ENCODE measurements at places on chromosomes 3 and 15.

DNA sequence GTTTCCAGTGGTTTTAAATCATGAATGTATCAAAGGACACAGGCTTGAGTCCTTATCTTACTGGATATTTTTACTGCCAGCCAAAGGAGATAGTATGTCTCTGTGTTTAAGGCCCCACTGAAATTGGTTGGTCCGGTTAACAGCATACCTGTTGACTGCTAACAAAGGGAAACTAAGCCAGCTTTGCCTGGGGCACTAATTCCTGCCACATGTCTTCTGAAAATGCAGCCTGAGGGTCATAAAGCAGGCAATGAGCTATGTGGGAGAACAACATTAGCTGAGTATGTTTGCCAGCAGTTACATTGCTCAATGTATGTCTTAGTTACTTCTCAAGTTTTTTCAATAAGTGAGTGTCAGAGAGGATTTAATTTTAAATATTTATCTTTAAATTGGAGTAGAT lies 12.4 kb downstream of the PLS1 start:
- no peaks in the 10 kb centered on the region for H3K36me3 ChIP-seq
- DNase-seq: no peak
- H3K4me1 ChIP-seq: no peaks in the 10 kb centered on the region
- no peak overlapping the region for H3K4me3 ChIP-seq
- H3K27me3 ChIP-seq: no peaks in the 10 kb centered on the region
- H3K27ac ChIP-seq: no peak overlapping the region

DNA sequence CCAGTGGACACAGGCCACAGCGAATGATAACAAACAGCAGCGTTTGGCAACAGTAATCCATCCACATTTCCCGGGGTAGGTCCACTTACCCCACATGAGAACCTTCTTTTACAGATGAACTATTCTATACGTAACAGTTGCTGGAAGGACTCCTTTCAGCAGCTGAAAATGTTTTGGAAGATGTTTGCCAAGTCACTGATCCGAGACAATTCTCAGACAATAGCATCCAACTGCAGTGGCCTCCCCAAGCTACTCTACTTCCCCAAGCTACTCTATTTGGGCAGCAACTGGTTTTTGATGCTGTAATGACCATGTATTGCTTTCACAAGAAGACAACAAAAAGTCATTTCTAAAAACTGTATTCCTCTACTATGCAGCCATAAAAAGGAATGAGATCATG lies 87.5 kb downstream of the ADAMTS17 start:
- H3K4me3 ChIP-seq: no peak overlapping the region
- no peaks in the 10 kb centered on the region for H3K27me3 ChIP-seq
- no peak for DNase-seq
- peaks cover 10% of the 10 kb centered on the region for H3K36me3 ChIP-seq
- H3K27ac ChIP-seq: no peak overlapping the region
- H3K4me1 ChIP-seq: no peaks in the 10 kb centered on the region

GRCh38 chr15:99431661-99432091 lies 134.1 kb upstream of the MEF2A start:
- H3K27me3 ChIP-seq: no peaks in the 10 kb centered on the region
- H3K36me3 ChIP-seq: no peaks in the 10 kb centered on the region
- H3K27ac ChIP-seq: no peak overlapping the region
- H3K4me3 ChIP-seq: no peak overlapping the region
- DNase-seq: no peak

DNA sequence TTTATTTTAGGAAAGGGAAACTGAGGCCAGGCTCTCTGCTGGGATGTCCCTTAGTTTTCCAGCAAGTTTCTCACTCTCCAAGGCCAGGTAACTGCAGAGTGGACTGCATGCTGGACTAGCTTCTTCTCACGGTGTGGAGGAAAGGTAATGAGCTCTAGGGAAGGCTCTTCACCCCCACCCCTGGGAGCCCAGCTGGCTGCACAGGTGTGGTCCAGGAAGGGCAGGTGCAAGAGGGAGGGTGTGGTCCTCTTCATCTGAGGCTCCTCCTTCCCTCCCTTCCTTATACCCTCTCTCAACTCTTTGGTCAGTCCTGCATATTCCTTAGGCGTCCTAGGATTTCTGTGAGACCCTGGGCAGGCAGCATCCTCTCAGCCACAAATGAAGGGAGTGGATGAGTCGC lies 33.9 kb downstream of the RNU5B-1 start:
- H3K27me3 ChIP-seq: peaks cover 7% of the 10 kb centered on the region
- H3K4me1 ChIP-seq: no peaks in the 10 kb centered on the region
- DNase-seq: no peak
- H3K36me3 ChIP-seq: no peaks in the 10 kb centered on the region
- H3K4me3 ChIP-seq: no peak overlapping the region

DNA sequence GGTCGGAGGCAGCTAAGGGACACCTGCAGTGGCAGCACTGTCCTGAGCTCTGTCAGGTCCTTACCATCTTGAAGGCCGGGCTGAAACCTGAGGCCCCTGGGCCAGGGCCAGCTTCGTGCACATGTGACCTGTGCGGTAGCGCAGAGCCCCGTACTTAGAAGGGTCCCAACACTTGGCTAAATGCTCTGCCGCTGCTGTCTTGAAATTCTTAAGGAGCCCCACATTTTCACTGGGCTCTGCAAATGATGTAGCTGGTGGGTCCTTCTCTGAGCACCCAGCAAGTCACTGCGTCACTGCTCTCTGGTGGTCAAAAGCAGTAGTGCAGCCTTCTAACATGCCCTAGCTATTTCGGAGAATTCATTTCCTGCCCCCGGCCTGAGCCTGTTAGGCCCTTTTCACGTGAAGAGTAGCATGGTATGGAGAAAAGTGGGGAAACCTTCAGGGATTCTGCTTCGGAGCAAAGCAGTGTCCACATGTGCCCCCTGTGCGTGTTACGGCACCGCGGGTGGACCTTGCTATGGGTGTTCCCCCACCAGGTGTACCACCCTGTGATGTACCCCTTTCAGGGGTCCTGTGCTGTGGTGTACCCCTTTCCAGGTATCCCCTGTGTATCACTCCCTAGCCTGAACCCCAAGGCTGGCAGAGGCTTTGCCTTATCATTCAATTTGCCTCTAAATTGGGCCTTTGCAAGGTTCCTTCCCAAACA lies 79.7 kb downstream of the TMEM266 start:
- peak; percentile 86 for DNase-seq
- H3K36me3 ChIP-seq: no peaks in the 10 kb centered on the region
- H3K27me3 ChIP-seq: peaks cover 63% of the 10 kb centered on the region
- no peak overlapping the region for H3K4me3 ChIP-seq
- peaks cover 16% of the 10 kb centered on the region for H3K4me1 ChIP-seq
- H3K27ac ChIP-seq: no peak overlapping the region

DNA sequence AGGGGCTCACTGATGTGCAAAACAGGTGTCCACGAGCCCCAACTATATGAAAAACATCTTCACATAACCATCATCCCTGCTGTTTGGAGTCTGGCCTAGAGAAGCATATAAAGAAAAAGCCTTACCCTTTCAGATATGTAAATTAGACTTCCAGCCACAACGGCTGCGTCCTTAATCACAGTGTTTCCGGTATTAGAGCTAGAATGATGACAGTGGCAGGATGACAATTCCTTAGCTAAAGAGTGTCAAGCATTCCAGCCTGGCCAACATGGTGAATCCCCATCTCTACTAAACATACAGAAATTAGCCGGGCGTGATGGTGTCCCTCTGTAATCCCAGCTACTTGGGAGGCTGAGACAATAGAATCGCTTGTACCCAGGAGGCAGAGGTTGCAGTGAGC lies 19.5 kb upstream of the SAMD7 start:
- no peak for DNase-seq
- no peak overlapping the region for H3K27ac ChIP-seq
- no peak overlapping the region for H3K4me3 ChIP-seq
- no peaks in the 10 kb centered on the region for H3K4me1 ChIP-seq

DNA sequence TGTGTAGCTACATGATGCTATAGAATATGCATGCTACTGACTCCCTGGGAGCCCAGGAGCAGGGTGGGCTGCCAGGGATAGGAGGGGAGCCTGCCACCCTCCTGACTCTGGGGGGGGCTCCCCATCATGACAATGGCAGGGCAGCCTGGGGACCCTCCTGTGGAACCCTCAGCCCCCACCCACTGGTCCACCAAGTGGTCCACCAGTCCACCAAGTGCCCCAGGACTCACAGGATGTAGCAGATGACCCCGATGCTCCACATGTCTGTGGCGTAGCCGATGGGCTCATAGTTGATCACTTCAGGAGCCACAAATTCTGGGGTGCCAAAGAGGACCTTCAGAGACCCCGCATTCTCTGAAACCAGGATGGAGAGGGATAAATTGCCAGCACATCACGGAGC lies 53.0 kb upstream of the HACD2 start:
- H3K36me3 ChIP-seq: peaks cover 2% of the 10 kb centered on the region
- no peak overlapping the region for H3K4me3 ChIP-seq
- no peaks in the 10 kb centered on the region for H3K27me3 ChIP-seq

DNA sequence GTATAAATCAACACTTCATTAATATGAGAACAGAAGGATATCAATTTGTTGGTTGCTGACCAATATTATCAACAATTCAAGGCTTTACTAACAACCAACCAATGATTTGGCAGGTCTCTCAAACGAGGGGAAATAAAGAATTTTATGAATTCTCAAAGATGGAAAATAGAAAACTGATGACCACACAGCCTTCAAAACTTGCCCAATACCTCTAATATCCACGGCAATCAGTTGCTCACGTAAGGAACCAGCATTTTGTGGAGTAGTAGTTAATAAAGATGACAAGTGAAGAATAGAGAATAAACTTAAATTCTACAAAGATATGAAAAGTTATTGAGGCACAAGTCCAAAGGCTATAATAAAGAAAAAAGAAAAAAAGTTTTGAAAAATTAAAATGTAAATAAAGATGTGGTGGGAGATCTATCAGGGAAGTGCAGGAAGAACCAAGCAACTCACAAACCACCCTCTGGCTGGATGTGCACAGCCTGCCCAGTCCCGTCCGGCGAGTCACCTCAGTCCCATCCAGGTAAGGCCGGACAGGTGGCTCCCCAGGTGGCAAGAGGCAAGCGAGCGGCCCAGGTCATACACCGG lies 808 bp downstream of the GK5 start:
- no peak for DNase-seq
- H3K4me1 ChIP-seq: peaks cover 21% of the 10 kb centered on the region
- peak overlapping the region; percentile 87 for H3K4me3 ChIP-seq
- H3K27me3 ChIP-seq: no peaks in the 10 kb centered on the region
- H3K27ac ChIP-seq: peak overlapping the region; percentile 22

GRCh38 chr15:50675535-50676144 lies 11.0 kb downstream of the TRPM7 start:
- DNase-seq: no peak
- peaks cover 24% of the 10 kb centered on the region for H3K4me1 ChIP-seq
- no peaks in the 10 kb centered on the region for H3K27me3 ChIP-seq
- peaks cover 27% of the 10 kb centered on the region for H3K36me3 ChIP-seq

GRCh38 chr15:98286831-98287230 lies 326.3 kb downstream of the ARRDC4 start:
- no peak for DNase-seq
- H3K4me3 ChIP-seq: no peak overlapping the region
- H3K4me1 ChIP-seq: no peaks in the 10 kb centered on the region
- peaks cover 8% of the 10 kb centered on the region for H3K27me3 ChIP-seq
- no peak overlapping the region for H3K27ac ChIP-seq

- DNase-seq: no peak
- H3K27ac ChIP-seq: no peak overlapping the region
- peaks cover 2% of the 10 kb centered on the region for H3K27me3 ChIP-seq
- no peak overlapping the region for H3K4me3 ChIP-seq
- no peaks in the 10 kb centered on the region for H3K36me3 ChIP-seq
- peaks cover 7% of the 10 kb centered on the region for H3K4me1 ChIP-seq
Measured at GRCh38 chr3:27224197-27224596, 145.0 kb downstream of the NEK10 start.

- no peak overlapping the region for H3K4me3 ChIP-seq
- no peaks in the 10 kb centered on the region for H3K4me1 ChIP-seq
- H3K36me3 ChIP-seq: no peaks in the 10 kb centered on the region
- no peak for DNase-seq
Measured at GRCh38 chr3:88433568-88433967, 283.8 kb downstream of the C3orf38 start.

- H3K27ac ChIP-seq: no peak overlapping the region
- DNase-seq: no peak
- peaks cover 36% of the 10 kb centered on the region for H3K36me3 ChIP-seq
- peaks cover 7% of the 10 kb centered on the region for H3K4me1 ChIP-seq
- no peaks in the 10 kb centered on the region for H3K27me3 ChIP-seq
Measured at GRCh38 chr15:59644756-59645155, 12.6 kb downstream of the GTF2A2 start.

DNA sequence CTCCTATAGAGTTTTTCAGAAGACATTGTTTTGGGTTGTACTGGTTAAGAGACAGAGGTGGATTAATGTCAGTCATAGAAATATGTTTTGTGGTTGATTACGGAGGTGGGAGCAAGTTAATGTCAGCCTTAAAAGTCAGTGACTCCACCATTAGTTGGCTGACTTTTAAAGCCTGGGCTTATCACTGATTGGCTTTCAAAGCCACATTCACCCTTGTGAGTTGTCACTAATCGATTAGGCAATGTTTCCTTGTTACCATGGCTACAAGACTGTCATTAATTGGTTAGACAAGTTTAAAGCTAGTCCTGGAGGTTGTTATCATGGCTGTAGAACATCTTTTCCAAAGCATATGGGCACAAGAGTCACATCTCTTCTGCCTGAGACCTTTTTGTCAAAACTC lies 73.0 kb downstream of the NEO1 start:
- peaks cover 2% of the 10 kb centered on the region for H3K27me3 ChIP-seq
- H3K4me3 ChIP-seq: no peak overlapping the region
- DNase-seq: no peak
- no peak overlapping the region for H3K27ac ChIP-seq

DNA sequence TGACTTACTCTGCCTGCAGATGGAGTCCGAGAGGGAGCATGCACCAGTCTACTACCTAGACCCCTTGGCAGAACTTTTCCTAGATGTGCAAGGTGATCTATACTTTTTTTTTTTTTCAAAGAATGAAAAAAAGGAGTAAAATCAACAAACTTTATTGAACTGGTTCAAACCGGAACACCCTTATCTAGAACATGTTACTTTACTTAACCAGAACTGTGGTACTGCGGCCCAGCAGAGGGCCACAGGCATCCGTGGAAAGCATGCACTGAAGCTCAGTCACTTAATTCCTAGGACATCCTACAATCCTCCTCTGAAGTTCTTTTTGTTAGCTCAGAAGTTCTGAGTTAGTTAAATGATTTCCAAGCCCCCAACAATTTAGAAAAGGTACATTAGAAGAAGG lies 21.6 kb downstream of the CHAC1 start:
- peaks cover 13% of the 10 kb centered on the region for H3K36me3 ChIP-seq
- no peak for DNase-seq
- H3K4me1 ChIP-seq: no peaks in the 10 kb centered on the region

DNA sequence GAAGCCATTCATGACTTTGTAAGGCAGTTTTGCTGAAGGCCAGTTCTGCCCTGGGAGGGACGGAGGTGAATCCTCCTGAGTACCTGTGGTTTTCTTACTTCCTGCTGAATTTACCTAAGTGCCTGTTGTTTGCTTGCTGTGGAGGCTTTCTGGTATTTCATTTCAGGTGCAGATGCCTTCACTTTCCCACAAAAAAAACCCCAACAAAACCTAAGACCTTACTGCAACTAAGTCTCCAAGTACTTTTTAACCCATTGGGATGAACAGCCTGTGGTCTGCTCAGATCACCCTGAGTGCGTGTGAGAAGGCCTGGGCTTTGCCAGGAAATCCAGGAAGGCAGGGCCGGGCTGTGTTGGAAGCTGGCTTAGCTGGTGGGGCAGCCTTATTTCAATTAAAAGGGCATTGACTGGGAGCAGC lies 65.3 kb downstream of the IGF1R start:
- H3K27ac ChIP-seq: peak overlapping the region; percentile 25
- no peaks in the 10 kb centered on the region for H3K27me3 ChIP-seq
- peaks cover 43% of the 10 kb centered on the region for H3K4me1 ChIP-seq
- H3K4me3 ChIP-seq: no peak overlapping the region

GRCh38 chr15:89441295-89441812 lies 55.0 kb downstream of the RHCG start:
- DNase-seq: peak; percentile 13
- no peaks in the 10 kb centered on the region for H3K36me3 ChIP-seq
- H3K4me3 ChIP-seq: no peak overlapping the region
- peaks cover 7% of the 10 kb centered on the region for H3K4me1 ChIP-seq
- H3K27ac ChIP-seq: no peak overlapping the region

Measured in activated naive CD8-positive, alpha-beta T cell treated with anti-CD3 and anti-CD28 coated beads, Interleukin-2, amount 50 U/mL, for 24 hours (primary cell).